ENCODE measurements at places on chromosomes 6 and 20.
A peak's percentile ranks its signal among the peaks of the same experiment; 100 is the strongest.

GRCh38 chr20:14337400-14338171, at the start of gene FLRT3:
FLRT3 (minus strand) TSS chr20:14337612; CDS start chr20:14327506, 10,106 bp downstream.
- peak; percentile 85 for DNase-seq

DNA sequence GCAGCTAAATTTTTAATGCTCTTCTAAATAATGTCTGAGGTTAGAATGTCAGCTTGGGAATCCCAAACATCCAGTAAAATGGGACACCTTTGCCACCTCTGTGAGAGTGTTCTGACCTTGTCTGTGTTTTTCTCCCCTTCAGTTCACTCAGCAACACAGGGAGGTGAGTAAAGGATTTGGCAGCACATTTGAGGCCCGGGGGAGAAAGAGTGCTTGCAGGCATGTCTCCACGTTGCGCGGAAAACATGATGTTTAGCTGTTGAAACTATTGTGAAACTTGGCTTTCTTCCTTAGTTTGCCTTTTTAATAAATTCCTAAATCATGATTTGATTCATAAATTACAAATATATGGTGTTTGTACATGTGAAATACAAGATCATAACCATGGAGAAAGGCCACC, 707.8 kb upstream of the FLRT3 start:
- peak; percentile 65 for DNase-seq

DNA sequence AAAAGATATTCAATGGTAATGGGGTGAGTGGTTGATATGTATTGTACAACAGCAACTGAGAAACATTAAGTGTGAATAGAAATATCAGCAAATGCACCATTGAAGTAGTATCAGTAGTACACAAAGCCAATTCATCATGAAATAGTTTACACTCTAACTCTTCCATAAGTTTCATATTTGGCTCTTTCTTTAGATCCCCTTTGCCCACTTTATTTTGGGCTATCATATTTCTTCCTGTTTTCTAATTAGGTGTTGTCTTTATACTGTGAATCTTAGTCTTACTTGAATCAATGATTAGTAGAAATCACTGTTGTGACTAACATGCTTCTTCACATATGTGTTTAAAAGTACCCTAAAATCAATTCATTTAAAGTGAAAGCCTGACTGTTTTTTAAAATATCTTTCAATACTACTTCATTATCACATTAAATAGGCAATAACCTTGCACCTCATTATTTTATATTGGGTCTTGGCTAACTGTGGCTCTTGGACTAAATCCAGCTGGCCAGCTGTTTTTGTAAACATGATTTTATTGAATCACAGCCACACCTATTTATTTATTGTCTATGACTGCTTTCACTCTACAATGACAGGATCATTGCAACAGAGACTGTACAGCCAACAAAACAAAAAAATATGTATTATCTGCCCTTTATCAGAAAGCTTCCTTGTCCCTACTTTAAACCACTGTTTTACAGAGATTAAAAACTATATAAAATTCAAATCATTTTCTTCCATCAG, 38.9 kb downstream of the EYS start:
- DNase-seq, result no peak

DNA sequence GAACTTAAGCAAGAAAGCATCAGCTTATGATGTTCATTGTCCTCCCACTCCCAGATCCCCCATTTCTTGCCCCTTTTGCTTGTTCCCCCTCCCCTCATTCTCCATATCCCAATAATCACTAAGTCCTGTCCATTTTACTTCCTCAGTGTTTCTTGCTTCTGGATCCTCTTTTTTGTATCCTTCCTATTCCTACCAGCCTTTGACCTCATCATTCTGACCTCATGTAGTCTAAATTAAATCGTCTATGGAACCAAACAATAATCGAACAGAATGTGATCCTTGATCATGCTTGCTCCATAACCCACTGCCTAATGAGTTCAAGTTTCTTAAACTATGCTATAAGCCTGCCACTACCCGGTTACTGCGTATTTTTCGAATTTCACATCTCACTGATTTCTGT, 5.4 kb upstream of the RSPH3 start:
- no peak for DNase-seq

- peak; percentile 51 for DNase-seq
These were observed 96.2 kb upstream of the MAP7 start for GRCh38 chr6:136646377-136646776.
